ENCODE measurements at places on chromosomes 7 and 10.

DNA sequence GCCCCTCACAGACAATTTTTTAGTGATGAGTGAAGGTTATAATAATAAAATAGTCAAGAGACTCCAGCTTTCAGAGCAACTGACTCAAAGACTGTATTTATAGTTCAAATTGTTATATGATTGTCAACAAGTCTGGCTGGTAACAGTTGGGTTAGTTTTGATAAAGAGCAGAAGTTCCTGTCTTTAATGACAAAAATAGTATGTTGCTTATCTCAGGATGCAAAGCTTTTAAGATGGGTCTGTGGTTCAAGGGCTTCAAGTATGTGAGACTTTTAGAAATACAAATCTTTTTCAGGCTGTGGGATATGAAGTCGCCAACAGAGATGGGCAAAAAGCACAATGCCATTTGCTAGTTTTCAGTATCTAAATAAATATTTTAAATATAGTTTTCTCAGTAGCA lies 118.4 kb downstream of the ABCA13 start:
- no peak for DNase-seq

DNA sequence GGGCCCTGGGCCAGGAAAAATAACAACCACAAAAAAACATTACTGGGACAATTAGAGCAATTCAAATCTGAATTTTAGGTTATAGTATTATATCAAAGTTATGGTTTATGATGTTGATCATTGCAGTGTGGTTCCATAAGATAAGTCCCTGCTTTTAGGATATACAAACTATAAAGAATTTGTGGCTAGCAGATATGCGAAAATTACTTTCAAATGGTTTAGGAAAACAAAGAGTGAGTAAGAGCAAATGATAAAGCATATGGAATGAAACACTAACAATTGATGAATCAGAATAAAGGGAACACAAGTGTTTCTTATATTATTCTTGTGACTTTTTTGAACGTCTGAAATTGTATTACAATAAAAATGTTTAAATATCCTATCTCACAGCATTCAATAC lies 64.4 kb upstream of the HECTD2 start:
- DNase-seq = no peak

GRCh38 chr10:21831986-21832820 lies 171.3 kb downstream of the DNAJC1 start:
- no peak for DNase-seq

GRCh38 chr7:25804154-25804553 lies 347.8 kb upstream of the NFE2L3 start:
- DNase-seq = no peak

- DNase-seq = no peak
Observed at GRCh38 chr10:50809596-50809995, 69.9 kb downstream of the ASAH2B start.

- DNase-seq = no peak
Observed at GRCh38 chr10:44983895-44984278, 5.3 kb upstream of the DEPP1 start.

DNA sequence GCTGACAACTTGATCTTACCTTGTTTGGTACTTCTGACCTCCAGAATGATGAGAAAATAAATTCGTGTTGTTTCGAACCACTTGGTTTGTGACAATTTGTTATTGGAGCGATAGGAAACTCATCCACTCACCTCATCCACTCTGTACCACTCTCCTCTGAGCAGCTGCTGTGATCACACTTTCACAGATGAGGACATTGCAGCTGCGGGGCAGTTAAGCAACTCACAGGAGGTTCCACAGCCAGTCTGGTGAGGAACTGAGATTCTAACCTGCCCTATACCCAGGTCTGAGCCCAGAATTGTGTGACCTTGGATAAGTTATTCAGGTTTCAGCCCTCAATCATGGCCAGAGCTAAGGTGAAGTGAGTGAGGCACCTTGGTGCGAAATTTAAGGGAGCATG lies 35.2 kb downstream of the BTBD16 start:
- no peak for DNase-seq

- no peak for DNase-seq
Observed at GRCh38 chr10:2145926-2146478, 408.7 kb upstream of the ADARB2 start.

DNA sequence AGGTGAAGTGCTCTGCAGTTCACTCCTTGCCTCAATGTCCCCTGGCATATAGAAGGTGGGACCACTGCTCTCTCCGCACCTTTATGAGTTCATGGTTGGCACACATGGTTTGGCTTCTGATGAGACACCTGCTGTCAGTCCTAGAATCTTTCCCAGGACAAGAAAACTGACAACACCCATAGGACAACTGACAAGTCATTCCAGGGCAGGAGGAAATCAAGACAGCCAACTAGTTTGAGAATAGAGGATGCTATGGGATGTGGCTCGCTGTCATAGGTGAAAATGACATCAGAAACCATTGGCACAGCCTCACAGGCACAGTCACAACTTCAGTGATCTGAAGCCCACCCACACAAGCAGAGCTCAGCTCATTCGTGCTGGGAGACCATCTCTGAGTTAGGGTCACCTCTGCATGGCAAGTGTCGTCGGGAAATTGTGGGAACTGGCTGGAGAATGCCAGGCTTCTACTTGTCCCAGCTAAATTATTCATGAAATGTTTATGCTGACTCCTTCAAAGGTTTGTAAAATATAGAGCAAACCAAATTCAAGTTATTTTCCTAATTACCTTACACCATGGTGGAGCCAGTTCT lies 762.4 kb downstream of the GRID1 start:
- no peak for DNase-seq

DNA sequence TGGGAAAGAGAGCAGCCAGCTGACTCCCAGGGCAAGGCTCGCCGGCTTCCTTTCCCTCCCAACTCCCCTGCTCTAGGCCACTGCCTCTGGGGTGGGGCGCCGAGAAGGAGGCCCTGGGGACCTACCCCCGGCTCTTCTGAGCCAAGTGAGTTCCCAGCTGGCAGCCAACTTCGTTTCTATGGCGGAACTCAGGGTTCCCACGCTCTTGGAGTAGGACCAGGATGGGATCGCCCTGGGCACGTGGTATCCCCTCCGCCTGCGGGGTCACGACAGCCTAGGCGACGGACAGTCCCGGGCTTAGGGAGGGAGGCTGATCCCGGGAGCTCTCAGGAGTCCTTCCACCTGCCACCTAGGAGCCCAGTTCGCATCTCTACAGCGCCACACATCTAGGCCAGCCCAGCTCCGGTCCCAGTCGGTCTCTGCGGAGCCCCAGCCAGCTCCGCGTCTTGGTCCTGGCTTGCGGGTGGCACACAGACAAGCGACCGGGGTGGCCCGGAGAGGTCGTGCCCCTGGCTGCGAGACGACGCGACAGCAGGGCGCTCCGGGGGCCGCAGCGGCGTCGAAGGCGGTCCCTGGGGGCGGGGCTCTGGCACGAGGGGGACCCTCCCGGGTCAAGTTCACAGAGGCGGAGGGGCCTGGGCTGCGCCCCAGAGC lies 20.5 kb upstream of the GATA3 start:
- DNase-seq = no peak

- no peak for DNase-seq
Observed at GRCh38 chr7:71485586-71485985, 353.6 kb downstream of the GALNT17 start.

DNA sequence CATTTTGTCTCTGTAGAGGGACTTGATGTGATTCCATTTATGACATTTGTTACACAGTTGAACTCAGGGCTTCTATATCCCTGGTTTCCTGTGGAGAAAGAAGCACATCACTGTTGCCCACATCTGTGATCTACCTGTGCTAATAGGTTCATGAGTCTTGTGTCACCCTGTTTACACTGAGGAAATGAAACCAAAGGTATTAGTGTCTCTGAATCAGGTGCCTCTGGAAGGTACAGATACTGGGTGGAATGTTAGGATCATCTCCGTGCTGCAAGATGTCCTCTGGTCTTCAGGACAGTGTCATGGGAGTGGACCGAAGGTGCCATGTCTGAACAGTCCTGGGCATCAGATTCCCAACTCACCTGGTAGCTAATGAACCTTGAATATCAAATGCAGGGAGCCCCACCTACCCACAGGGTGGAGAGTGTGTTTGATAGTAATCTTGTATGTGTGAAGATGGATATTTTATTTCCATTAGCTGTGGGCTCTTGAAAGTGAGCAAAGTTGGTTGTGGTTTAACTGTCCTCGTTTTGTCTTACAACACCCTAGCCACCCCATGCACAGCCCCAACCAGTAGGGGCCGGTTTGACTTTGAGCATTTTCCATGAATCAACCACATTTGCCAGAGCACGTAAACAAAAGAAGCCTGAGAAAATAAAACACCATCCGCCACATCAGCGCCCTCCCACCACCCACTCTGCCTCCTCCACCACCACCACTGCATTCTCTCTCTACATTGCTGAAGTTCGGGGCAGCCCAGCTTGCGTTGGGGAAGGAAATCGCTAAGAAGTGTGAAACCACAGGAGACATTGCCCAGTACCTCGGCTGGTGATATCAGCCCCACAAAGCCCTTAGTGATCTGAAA lies 40.7 kb downstream of the TARP start:
- peak; percentile 78 for DNase-seq

GRCh38 chr7:138632384-138632783 lies 68.8 kb downstream of the SVOPL start:
- DNase-seq = no peak

DNA sequence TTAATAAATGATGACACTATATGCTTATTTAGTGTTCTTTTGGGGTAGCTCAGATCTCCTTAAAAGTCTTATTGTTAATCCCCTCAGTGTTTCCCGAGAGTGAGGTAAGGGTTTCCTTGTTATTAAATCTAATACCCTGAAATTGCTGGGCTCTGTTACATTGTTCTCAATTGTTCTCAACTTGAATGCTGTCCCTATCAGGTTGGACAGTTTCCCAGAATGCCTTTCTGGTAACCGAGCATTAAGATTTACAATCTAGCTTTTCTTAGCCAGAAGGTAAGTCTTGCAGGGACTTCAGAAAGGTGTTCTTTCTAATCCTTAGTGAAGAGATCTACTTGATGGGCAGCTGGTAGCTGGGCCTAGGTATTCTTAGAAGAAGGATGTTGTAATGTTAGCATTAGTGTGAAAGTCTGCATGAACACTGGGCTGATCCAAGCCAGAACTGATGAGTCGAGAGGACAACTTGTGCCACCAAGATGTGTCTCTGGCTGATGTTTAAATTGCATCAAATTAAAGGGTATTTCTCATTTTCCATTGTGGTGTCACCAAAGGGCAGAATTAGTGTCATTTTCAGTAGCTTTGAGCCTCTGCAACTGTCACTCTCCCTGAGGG lies 89.9 kb downstream of the SND1 start:
- no peak for DNase-seq

All from stimulated activated naive CD4-positive, alpha-beta T cell treated with Interleukin-2 at 50 U/mL for 16 hours (primary cell).